NCI-H510A (cell line): ENCODE measurements at places on chromosomes 5 and 9.

DNA sequence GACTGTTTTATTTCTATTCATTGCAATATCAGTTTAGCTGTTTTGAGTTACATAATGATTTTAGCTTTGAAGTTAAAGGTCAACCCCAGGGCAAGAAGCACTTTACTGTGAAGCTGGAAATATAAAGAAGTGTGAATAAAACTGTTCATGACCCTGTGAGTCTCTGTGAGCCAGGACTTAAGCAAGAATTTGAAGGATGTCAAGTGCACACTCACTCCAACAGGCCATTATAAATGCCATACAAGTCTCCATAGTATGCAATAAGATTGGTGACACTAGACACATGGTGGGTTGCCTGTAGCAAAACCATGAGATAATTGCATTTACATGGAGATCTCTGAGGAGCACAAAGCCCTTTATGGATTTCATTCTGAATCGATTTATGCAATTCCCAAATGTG lies 318.7 kb upstream of the ITGA1 start:
- DNase-seq, result no peak

GRCh38 chr5:135702191-135702590 lies 123.4 kb upstream of the CXCL14 start:
- no peak for DNase-seq

DNA sequence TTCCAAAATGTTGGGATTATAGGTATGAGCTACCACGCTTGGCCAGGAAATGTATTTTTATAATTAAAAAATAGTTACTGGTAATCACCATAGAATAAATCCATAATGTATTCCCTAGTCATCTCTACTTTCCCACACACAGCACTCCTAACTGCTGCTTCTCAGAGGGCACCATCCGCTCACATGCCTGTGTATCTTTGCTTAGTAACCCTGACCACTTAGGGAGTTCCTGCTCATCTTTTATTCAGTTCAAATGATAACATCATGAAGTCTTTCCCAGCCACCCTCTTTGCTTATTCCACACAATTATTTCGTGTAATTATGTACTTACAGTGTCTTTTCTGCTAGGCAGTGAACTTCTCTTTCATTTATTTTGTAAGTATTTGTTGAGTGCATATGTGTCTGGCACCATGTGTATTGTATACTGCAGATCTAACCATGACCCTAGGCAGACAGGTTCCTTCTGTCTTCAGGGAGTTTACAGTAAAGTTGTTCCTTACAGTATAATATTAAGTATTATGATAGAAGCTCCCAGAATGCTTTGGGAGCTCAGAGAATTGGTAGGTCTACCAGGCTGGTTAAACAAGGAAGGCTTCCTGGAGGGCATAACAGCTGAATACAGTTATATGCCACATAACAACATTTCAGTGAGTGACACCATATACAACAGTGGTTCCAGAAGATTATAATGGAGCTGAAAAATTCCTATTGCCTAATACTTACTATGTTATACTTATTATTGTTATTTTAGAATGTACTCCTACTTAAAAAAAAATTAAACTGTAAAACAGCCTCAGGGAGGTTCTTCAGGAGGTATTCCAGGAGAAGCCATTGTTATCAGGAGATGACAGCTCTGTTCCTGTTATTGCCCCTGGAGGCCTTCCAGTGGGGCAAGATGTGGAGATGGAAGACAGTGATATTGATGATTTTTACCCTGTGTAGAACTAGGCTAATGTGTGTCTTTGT lies 39.2 kb downstream of the DCAF10 start:
- no peak for DNase-seq

GRCh38 chr5:91288118-91288916 lies 94.8 kb downstream of the ARRDC3 start:
- DNase-seq, result no peak

DNA sequence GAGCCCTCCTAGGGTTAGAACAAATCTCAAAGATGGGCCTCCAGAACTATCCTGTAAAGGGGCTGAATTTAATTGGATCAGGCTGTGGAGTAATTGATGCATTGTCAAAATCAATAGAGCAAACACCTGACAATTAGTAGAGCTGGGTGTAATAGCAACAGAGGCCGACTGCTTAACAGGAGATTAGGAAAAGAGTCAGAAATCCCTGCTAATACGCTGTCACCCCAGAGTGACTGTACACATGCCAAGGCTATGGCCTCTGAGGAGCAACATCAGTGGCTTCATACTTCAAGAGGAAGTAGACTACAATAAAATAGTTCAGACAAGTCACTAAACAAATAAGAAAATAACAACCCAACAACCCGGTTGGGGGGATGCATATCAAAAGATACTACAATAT lies 18.7 kb upstream of the GRPEL2 start:
- DNase-seq, result no peak

- DNase-seq, result no peak
Measured at GRCh38 chr9:26955222-26955903, 849 bp upstream of the IFT74 start.

- no peak for DNase-seq
Measured at GRCh38 chr5:148469501-148469935, 85.8 kb downstream of the FBXO38 start.

DNA sequence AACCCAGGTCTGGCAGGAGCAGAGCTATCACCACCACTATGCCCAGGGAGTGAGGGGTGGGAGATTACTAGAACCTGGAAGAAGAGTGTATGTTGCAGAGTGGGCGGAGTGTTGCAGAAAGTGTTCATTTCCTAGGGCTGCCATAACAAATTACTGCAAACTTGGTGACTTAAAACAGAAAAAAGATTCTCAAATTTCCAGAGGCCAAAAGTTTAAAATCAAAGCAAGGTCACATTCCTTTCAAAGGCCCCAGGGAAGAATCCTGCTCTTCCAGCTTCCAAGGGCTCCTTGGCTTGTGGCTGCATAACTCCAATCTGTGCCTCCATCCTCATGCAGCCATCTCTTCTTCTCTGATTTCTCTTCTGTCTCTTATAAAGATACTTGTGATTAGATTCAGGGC lies 30.6 kb upstream of the SPINK4 start:
- DNase-seq, result no peak

DNA sequence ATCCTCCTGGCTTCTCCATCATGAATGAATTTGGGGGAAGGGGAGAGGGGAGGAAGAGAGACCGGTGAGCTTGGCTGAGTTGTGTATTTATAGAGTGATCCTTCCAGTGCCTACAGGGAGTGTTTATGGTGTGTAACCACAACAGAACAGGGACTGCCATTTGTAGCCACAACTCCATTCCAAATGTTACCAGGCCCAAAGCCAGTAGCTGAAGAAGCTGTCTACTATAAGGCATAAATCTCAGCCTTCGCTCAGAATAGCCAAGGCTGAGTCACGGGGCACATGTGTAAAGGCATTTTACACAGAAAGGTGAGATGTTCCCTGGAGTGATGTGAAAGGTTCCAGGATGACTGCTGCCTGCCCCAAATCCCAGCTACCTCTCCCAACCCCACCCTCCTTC lies 2.5 kb downstream of the TMEM252 start:
- no peak for DNase-seq

GRCh38 chr9:136380381-136380780 lies 6.9 kb upstream of the CARD9 start:
- DNase-seq, result no peak

- no peak for DNase-seq
Measured at GRCh38 chr5:174626369-174626920, 97.9 kb upstream of the MSX2 start.

DNA sequence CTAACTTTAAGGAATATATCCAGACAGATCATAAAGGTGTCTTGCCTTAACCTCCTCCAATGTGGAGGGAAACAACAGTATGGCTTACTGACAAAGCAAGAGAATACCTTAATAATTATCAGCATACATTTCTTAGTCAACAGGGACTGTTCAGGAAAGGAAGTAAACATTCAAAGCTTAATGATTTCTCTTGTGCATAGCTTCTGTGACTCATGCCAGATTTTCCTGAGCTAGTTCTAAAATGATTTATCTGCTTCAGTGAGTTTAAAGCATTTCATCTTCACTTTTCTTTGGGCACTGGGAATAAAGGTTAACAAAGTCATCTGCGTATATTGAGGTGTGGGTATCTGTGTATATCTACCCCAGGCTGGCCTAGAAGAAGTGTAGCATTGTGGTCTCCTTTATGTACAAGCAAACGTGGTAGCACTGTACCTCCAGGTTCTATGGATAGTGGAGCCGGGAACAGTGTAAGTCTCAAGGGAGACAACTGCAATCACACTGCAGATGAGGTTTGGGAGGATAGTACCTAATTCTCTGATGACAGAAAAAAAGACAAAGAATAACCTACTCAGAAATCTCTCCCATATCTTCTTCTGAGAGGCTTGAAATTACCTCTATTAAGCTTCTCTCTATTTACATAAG lies 284.1 kb downstream of the HCN1 start:
- DNase-seq, result no peak

GRCh38 chr9:95666096-95666784 lies 149.5 kb upstream of the PTCH1 start:
- DNase-seq, result no peak

- no peak for DNase-seq
Measured at GRCh38 chr5:113195771-113196170, 219.2 kb downstream of the DCP2 start.

DNA sequence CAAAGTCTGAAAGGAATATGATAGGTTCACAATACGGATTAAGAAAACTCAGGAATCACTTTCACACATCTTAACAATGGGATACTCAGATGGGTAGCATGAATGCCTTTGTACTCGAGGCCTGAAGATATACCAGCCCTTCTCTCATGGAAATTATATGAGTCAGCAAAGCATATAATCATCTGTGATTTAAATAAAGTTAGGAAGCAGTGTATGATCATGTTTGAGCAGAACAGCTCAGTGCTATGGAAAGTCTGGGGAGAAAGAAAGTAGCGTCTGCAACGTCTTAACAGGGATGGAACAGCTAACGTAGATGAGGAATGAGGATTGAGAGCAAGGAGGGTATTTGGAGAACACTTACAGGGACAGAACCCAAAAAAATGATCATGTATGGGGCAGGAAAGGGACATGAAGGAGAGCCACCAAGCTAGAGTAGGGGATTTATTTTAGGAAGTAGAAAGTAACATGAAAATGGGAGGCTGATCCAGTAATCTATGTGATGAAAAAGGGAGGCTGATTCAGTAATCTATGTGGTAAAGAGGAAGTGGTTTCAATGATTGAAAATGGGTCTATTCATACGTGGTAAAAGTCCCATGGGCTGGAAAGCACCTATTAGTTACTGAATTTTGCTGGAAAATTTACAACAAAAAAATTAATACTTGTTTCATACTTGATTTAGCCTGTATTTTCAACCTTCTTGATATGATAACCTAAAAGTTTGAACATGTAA lies 85.9 kb downstream of the GNA14 start:
- DNase-seq, result no peak

- DNase-seq, result no peak
Measured at GRCh38 chr5:126452477-126452876, 29.3 kb downstream of the GRAMD2B start.

GRCh38 chr9:74493512-74493911 lies 3.6 kb upstream of the RORB start:
- no peak for DNase-seq
